ENCODE measurements at places on chromosomes 6 and 20.
A peak's percentile ranks its signal among the peaks of the same experiment; 100 is the strongest.

- DNase-seq = peak; percentile 60
These were observed 1.6 kb upstream of the HEY2 start for GRCh38 chr6:125747589-125748405.

GRCh38 chr20:44089987-44090674 is 96.9 kb downstream of the JPH2 start:
- no peak for DNase-seq

DNA sequence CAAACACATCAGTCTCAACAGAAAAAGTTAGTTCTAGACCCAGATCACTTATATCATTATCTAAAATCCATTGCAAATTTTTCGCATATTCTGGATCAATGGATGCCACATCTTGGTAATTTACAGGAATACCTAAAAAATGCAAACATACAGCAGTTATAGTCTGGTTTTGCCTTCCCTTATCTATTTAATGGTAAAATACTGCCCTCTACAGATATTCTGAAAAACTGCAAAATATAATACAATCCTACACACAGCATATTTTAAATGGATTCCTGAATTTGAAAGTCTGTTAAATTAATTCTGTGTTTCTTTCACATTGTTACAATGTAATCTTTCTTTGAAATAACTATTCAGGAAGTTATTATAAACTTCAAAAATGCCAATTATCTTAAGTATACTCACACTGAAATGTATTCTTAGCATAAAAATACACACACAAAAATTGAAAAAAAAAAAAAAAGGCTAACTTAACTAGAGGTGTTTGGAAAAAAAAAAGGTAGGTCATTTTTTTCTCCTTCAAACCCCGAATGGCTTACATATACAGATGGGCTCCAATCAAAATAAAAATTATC is 88.4 kb downstream of the HACE1 start:
- DNase-seq = no peak

GRCh38 chr20:16451001-16451400 is 122.2 kb downstream of the KIF16B start:
- no peak for DNase-seq

DNA sequence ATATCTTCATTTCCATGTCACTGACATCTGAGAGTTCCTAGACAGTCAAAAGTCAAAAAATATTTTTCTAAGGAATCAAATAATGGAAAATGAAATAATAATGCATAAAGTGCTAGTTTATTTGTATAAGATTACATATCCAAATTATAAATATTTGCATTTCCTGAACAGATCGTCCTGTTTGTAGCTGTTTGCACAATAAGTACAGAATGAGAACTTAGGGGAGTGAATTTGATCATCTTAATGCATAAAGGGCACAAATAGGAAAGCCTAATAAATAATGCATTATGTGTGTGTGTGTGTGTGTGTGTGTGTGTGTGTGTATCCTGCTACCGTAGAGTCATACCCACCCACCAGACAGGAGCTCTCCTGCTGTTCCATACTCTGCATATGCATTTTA is 521.0 kb upstream of the EPHA7 start:
- DNase-seq = no peak

DNA sequence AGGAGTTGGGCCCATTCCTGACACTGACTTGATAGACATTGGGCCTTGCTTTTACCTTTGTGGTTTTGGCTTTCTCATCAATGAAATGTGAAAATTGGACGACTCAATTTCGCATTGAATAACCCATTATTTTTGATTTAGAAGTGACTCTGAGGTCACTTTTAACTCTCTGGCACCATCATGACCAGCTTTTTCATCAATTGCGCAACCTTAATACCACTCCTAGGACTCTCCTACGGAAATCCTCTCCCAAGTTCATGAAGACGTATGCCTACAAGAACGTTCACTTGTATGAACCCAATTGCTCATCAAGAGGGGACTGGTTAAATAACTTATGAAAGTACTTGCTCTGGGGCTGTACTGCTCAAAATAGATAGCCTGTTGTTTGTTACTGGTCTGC is 86.7 kb upstream of the CHD6 start:
- no peak for DNase-seq

GRCh38 chr6:156852147-156852857 is 75.1 kb downstream of the ARID1B start:
- DNase-seq = no peak

DNA sequence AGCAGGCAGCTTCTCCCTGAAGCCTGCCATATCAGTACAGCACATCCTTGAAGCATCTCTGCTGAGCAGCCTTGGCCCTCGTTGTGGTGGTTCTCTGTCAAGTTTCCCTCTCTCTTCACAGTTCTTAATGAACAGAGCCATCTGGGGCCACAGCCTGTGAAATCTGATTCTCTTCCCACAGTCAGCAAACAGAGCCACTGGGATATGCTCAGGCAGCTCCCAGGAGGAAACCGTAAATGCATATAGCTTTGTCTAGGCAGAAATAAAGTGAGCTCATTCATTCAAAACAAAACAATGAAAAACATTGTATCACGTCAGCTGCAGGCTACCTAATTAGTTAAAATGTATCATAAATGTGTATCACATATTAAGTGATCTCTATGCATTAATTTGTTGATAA is 80.3 kb downstream of the TBC1D7 start:
- DNase-seq = no peak

GRCh38 chr6:132919045-132919860 is 104.9 kb downstream of the RPS12 start:
- no peak for DNase-seq

DNA sequence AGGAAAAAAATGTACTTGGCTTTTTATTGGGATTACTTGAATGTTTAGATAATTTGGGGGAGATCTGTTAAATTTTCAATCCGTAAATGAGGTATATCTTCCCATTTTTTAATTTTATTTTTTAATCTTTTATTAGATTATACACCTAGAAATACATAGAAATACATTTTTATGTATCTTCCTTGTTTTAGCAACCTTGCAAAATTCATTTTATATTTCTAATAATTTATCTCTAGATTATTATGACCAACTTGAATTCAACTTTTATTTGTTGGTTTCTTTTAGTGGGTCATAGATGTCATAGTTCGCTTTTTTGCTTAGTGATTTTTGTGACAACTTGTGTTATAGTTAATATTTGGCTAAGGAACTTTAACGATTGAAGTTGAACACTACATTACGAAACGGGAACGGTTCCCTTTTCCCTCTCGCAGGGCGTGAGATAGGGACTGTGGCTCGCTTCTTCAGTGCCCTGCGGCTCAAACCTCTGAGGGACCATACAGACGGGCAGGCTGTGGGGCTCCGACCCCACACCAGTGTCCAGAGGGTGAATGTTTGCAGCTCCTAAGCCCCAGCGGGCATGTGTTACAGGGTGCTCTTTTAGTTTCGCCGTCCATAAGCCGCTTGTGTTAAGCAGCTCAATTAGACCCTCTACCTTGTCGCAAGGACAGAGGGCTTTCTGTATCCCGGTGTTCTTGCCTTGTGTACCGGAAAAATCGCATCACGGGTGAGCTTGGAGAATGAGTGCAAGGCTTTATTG is 53.8 kb downstream of the PRND start:
- DNase-seq = no peak

DNA sequence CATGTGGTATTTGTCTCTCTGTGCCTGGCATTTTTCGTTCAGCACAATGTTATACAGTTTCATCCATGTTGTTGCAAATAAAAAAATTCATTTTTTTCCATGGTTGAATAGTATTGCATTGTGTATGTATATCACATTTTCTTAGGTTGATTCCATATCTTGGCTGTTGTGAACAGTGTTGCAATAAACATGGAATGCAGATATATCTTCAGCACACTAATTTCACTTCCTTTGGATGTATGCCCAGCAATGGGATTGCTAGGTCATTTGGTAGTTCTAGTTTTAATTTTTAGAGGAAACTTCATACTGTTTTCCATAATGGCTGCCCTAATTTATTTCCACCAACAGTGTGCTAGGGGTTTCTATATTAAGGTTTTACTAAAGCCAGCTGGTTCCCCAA is 52.6 kb downstream of the GFRAL start:
- no peak for DNase-seq

GRCh38 chr6:47157653-47158219 is 115.6 kb upstream of the ADGRF1 start:
- no peak for DNase-seq

GRCh38 chr20:63119963-63120807 is 95.7 kb downstream of the YTHDF1 start:
- no peak for DNase-seq

DNA sequence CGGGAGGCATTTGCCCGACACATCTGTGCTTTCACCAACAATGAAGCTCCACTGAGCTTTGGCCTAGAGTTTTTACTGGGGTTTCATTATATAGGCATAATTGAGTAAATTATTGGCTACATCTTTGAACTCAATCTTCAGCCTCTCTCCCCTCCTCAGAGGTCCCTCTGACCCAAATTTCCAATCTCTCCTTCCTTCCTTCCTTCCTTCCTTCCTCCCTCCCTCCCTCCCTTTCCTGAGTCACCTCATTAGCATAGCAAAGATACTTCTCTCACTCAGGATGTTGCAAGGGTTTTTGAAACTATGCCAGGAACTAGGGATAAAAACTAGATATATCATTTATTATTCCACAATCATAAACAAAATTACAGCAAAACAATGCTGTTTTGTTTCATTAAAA is 238.2 kb upstream of the PRND start:
- DNase-seq = no peak

DNA sequence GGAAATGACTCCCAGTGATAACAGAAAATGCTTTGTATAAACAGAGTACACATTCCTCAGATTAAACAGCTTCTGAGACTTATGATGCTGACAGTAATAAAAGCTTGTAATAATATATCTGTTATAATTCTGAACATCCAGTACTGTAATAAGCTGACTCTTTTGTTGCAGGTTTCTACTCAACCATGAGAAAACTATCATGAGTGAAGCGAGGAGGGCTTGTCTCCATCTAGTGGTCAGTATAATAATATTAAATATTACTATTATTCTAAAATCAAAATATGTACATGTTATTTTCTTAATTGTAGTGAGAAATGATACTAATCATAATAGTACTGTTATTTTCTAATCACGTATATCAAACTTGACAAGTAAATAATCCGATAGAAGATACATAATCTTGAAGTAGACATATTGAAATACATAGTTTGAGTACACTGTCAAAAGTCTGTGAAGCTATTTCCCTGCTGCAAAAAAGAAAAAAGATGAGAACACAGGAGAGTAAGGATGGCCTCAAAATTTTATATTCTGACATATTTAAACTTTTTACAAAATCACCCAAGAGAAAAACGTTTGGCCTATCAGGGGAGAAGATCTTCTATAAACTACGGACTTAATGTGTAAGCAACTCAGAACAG is 183.1 kb downstream of the MOXD1 start:
- DNase-seq = no peak

DNA sequence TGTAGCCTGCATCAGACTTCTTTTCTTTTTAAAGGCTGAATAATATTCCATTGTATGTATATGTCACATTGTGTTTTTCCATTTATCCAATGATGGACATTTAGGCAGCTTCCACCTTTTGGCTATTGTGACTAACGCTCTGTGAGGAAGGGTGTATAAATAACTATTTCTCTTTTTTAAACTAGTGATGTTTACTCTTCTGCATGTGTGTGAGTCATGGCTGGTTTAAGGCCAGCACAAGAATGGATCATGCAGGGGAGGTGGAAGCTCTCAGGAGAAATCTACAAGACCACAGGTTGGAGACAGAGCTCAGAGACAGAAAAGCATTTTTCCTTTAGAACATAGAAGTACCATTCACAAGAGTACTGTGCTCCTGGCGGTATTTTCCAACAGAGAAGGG is 307.2 kb downstream of the SOX4 start:
- DNase-seq = no peak

GRCh38 chr6:149317644-149318571 is at the start of gene TAB2:
Gene TAB2 (plus strand): TSS chr6:149317712. CDS start chr6:149369998, 52,286 bp downstream.
- DNase-seq = peak; percentile 76

- DNase-seq = no peak
These were observed 11.8 kb downstream of the TOX2 start for GRCh38 chr20:43926287-43927050.

DNA sequence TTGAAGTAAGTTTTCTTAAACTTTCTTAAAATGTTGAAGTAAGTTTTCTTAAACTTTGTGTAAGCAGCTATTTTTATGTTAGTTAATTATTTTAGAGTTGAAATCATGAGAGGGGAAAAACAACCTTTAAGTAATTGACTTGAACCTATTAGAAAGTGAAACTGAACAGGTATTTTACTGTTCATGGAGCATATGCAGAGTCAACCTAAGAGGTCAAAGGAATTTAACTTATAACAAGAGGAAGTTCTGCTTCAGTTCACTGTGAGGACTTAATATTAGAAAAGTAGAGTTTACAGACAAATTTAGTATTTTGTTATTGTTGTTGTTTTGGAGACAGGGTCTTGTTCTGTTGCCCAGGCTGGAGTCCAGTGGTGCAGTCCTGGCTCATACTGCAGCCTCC is 38.0 kb downstream of the CDYL start:
- DNase-seq = no peak

GRCh38 chr6:110799655-110800054 is 15.6 kb downstream of the CDK19 start:
- DNase-seq = no peak

DNA sequence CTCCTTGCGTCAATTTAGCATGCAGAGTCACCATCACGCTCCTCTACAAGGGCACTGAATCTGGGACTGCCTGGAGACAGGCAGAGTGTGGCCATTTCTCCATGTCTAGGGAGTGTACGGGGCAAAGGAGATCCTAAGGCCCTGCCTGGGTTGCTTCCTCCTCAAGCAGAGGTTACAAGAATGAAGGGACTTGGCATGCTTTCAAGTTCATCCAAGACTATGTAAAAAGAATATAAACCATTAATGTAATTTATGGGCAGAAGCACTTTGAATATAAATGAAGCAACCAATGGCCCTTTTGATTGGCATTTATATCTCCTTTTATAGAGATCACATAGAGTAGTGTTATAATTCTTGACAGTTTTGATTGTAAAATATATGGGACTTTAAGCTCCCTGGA is 137.5 kb downstream of the BTBD3 start:
- DNase-seq = no peak

DNA sequence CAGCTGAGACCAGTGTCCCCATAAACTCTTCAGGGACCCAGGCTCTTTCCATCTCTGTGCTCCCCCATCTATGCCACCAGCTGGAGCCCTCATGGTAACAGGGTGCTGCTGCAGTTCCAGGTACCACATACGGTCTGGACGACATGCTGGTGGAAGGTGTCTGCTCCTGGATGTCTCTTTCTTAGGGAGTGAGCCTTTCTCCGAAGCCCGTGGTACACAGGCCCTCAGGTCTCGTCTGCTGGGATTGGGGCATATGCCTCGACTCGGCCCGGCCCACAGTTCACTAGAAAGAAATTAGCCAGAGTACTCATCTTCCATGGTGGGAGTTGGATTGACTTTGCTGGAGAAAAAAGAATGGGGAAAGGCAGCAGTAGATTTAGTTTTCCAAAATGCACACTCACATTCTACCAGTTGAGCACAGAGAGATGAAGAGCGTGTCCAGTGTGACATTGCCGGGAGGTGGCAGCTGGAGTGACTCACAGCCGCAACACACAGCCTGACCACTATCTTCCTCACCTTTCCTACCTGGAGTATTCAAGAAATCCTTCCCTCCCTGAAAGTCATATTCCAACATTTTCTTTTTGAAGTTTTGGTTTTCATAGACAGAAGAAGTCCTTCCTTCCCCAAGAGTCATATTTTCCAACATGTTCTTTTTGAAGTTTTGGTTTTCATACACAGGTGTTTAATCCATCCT is 18.6 kb upstream of the SPO11 start:
- peak; percentile 1 for DNase-seq

GRCh38 chr20:2403291-2404052 is 22.8 kb downstream of the TGM6 start:
- DNase-seq = peak; percentile 24

- DNase-seq = no peak
These were observed 46.6 kb downstream of the SLC13A3 start for GRCh38 chr20:46604551-46605133.

GRCh38 chr20:45300961-45301360 is 5.7 kb upstream of the RBPJL start:
- no peak for DNase-seq
